Panc1 (cell line): ENCODE measurements at places on chromosomes 12 and 14. TPM values are rescaled to one million over a fixed set of nuclear protein-coding genes. Genes with fewer than 3 reads are reported as not detected.
A peak's percentile ranks its signal among the peaks of the same experiment; 100 is the strongest.

The CELA1 gene
- not detected for total RNA-seq

DNA sequence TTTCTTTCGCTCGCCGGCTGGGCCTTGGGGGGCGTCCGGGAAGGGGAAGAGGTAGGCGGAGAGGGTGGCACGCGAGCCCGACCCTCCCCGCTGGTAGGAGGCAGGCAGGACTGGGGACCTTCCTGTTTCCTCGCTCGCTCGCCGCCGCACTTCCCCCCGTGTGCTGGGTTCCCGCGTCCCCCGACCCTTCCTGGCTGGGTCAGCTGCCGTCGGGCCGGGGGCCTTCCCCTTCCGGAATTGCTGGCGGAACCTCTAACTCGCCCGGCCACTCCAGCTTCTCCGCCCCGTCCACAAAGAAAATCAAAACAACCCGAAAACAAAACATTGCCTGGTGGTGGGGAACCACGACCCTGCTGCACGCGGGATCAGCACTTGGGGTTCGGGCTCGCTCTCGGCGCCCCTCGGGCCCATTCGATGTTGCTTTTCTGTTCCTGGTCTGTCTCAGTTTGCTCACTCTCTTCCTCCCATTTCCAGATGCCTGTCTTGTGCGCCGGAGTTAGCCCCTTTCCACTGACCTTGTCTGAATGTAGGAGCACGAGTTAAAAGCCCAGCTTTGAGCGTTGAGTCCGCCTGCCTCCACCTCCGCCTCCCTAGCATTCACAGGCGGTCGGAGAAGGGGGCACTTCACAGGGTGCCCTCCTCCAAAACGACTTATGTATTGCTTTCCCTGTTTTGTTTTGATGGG lies 581 bp downstream of the PAPOLA start:
- H3K4me3 ChIP-seq = peak overlapping the region; percentile 57
- no peak for DNase-seq
- H3K36me3 ChIP-seq = peaks cover 4% of the 10 kb centered on the region
- peak overlapping the region; percentile 93 for H3K27ac ChIP-seq

The PTPRR gene
- not detected for total RNA-seq

- H3K27ac ChIP-seq = no peak overlapping the region
- no peaks in the 10 kb centered on the region for H3K27me3 ChIP-seq
- H3K4me3 ChIP-seq = no peak overlapping the region
- H3K36me3 ChIP-seq = no peaks in the 10 kb centered on the region
Observed at GRCh38 chr12:5138845-5139244, 95.2 kb downstream of the KCNA5 start.

DNA sequence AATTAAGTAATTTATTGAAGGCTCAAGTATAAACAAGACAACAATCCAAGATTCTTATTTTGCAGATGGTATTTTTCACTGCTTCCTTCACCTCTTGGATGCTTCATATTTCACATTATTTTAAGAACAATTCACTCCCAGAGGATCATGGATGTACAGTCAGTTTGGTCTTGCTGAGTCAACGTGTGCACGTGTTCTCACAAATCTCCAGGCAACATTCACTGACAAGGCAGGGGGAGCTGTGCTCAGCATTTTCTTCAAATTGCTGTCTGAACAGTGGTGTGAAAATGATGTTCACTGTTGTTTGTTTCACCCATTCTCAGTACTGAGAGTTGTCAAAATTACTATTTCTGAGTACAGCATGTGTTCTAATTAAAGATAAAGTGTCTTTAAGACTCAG lies 118.3 kb upstream of the SLC38A4 start:
- H3K36me3 ChIP-seq = no peaks in the 10 kb centered on the region
- no peak overlapping the region for H3K4me3 ChIP-seq
- 0 out of 2 replicates have a peak, but pooled peaks cover 2% of the 10 kb centered on the region for H3K4me1 ChIP-seq
- no peak overlapping the region for H3K27ac ChIP-seq
- H3K27me3 ChIP-seq = no peaks in the 10 kb centered on the region
- DNase-seq = no peak

The TROAP gene
- total RNA-seq = 50.0 TPM

The VEZT gene
- total RNA-seq = 70.6 TPM

DNA sequence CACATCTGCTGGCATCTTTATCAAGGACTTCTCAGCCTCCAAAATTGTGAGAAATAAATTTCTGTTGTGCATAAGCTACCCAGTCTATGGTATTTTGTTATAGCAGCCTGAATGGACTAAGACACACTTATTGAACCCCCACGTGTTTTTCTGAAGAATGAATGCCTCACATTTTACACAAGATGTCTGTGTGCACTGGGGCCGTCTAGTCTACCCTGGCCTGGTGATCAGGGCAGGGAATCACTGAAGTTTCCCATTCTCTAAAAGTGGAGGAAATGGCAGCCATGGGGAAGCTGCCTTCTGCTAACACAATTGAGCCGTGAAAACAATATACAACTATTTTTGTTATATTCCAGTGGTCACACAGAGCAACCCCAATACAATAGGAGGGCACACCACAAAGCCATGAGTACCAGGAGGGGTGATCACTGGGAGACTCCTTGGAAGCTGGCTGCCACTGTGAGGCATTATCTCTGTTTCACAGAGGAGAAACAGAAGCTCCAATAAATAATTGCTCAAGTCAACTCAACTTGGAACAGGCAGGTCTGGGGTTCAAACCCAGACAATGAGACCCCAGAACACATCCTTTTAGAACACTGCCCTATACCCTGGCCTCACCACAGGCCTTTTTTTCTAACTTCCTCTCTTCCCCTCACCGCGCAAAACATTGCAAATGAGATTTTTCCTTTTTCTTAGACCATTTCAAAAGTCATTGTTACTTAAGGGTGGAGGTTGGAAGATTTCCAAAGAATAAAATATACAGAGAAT lies 18.3 kb upstream of the LTA4H start:
- H3K36me3 ChIP-seq = no peaks in the 10 kb centered on the region
- no peak overlapping the region for H3K4me3 ChIP-seq
- H3K27me3 ChIP-seq = no peaks in the 10 kb centered on the region
- H3K4me1 ChIP-seq = no peaks in the 10 kb centered on the region; the same call in 1 of the 2 replicates
- DNase-seq = no peak
- no peak overlapping the region for H3K27ac ChIP-seq

The BBOF1 gene
- 1.9 TPM for total RNA-seq

The RASSF9 gene
- total RNA-seq = 0.33 TPM

The SMIM41 gene
- total RNA-seq = not detected

DNA sequence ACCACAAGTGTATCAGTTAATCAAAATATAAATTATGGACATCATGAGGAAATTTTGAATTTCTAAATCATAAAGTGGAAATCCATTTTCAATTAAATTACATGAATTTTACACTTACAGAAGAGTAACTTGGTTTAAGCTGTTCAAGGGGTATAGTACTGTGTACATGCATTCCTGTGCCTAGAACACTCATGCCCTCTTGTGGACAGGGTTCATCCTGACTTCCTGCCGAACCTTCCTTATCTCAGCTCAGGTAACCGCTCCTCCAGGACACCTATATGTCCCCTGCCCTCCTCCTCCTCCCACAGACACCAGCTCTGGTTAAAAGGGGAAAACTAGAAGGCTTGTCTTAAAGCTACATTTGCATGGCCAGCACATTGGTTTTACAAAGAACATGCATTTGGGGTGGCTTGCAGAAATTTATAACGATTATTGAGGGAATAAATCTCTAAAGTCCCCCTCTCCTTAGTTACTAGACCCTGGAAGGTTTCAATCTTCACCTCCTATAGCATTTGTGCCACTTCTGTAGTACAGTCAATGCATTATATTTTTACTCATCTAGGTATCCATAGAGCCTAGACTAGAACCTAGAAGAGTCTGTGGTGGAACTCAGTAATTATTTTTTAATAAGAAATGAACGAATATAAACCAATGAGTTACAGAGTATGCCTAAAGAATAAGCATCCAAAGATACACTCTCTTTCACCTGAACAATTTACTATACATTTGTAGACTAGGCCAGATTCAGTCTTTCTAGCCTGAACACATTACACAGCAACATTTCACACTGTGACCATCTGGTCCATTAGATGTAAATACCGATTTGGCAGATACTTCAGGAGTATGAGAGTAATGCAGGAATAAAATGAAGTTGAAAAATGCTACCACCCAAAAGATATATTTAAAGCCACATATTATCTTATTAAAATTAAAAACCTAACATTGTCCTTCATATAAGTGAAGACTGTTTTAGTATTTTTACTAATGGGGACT lies 345.6 kb downstream of the PAWR start:
- H3K36me3 ChIP-seq = no peaks in the 10 kb centered on the region
- H3K27me3 ChIP-seq = no peaks in the 10 kb centered on the region
- H3K4me1 ChIP-seq = no peaks in the 10 kb centered on the region
- H3K4me3 ChIP-seq = no peak overlapping the region
- no peak overlapping the region for H3K27ac ChIP-seq

DNA sequence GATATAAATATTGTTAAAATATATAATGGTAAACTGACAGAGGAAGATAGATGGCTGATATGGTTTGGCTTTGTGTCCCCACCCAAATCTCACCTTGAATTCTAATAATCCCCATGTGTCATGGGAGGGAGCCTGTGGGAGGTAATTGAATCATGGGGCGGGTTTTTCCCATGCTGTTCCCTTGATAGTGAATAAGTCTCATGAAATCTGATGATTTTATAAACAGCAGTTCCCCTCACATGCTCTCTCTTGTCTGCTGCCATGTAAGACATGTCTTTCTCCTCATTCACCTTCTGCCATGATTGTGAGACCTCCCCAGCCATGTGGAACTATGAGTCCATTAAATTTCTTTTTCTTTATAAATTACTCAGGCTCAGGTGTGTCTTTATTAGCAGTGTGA lies 46.3 kb downstream of the PTCSC3 start:
- H3K4me1 ChIP-seq = no peaks in the 10 kb centered on the region
- no peak overlapping the region for H3K27ac ChIP-seq
- no peak for DNase-seq

GRCh38 chr12:466762-467161 lies 7.0 kb downstream of the B4GALNT3 start:
- H3K27me3 ChIP-seq = no peaks in the 10 kb centered on the region
- no peak overlapping the region for H3K27ac ChIP-seq
- H3K4me1 ChIP-seq = peaks cover 2% of the 10 kb centered on the region; the same call in 1 of the 2 replicates
- DNase-seq = no peak
- H3K4me3 ChIP-seq = no peak overlapping the region
- H3K36me3 ChIP-seq = no peaks in the 10 kb centered on the region

The IPO8 gene
- 46.6 TPM for total RNA-seq

GRCh38 chr12:124867401-124867930 lies 3.8 kb upstream of the SCARB1 start:
- no peak overlapping the region for H3K4me3 ChIP-seq
- no peaks in the 10 kb centered on the region for H3K36me3 ChIP-seq
- H3K27ac ChIP-seq = no peak overlapping the region
- peaks cover 7% of the 10 kb centered on the region for H3K4me1 ChIP-seq
- DNase-seq = no peak

The LBHD2 gene
- total RNA-seq = not detected

GRCh38 chr12:27193854-27194544 lies 50.1 kb upstream of the STK38L start:
- no peaks in the 10 kb centered on the region for H3K4me1 ChIP-seq
- H3K27ac ChIP-seq = no peak overlapping the region
- no peaks in the 10 kb centered on the region for H3K36me3 ChIP-seq
- H3K27me3 ChIP-seq = peaks cover 14% of the 10 kb centered on the region

- H3K4me3 ChIP-seq = no peak overlapping the region
- DNase-seq = no peak
- H3K36me3 ChIP-seq = no peaks in the 10 kb centered on the region
Observed at GRCh38 chr12:9856894-9857293, 12.3 kb downstream of the CLEC2B start.

DNA sequence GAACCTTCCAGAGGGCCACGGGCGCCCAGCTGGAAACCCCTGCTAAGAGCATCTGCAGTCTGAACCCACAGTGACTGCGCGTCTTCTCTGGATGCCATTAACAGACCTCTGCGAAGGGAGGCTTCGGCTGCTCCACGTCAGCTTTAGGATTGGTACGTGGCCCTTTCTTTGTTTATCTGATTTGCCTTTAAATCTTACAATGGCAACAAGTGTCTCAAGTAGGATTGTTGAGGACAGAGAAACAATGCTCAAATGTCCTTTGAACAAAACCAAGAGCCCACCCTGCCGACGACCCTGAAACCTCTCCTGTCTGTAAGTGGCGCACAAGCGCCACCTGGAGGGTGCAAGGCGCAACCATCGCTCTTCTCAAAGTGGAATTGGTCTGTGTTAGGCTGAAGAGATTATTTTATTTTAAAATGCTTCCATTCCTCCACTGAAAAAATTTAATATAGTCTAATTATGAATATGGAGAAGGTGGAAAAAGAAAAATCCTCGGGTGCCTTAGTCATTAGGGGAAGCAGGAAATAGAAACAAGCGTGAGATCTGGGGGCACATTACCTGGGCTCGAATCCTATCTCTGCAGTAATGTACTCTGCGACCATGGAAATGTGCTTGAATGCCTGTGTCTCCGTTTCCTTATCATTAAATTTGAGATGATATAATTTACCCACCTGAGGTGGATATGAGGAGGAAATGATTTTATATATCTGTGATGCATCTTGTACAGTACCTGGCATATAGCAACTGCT lies 82.6 kb upstream of the PTPRB start:
- H3K36me3 ChIP-seq = no peaks in the 10 kb centered on the region
- H3K27ac ChIP-seq = no peak overlapping the region
- no peaks in the 10 kb centered on the region; the same call in 1 of the 2 replicates for H3K4me1 ChIP-seq

DNA sequence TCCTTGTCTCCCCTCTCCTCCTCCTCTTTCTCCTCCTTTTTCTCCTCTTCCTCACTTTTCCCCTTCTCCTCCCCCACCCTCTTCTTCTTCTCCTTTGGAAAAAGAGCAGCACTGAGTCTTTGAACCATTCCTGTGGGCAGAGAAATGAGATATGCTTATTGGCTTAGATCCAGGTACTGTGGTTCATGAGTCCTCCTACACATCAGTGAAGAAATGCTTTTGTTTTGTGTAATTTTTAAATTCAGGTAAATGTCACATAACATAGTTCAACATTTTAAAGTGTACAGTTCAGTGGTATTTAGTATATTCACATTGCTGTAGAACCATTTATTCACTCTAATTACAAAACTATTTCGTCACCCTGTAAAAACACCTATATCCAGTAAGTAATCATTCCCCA lies 402.1 kb downstream of the AACS start:
- H3K27me3 ChIP-seq = no peaks in the 10 kb centered on the region
- no peak for DNase-seq
- H3K4me3 ChIP-seq = no peak overlapping the region
- no peaks in the 10 kb centered on the region for H3K36me3 ChIP-seq
- H3K27ac ChIP-seq = no peak overlapping the region

DNA sequence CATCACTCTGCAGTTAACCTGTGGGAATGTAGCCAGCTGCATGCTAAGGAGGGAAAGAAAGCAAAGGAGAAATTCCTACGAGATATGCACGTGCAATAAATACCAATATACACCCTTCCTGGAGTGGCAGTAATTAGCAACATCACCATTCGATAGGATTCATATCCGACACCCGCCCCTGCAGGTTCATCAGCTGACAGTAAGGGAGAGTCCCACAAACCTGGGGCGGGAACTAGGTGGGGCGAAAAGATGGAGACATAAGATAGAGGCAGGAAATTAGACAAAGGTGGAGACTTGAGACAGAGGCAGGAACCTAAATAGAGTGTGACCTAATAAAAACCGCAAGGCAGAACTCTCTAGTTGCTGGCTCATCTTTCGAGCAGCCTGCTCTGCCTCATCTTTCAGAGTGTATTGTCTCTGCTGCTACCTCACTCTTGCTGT lies 51.6 kb downstream of the PLEKHG3 start:
- H3K27me3 ChIP-seq = no peaks in the 10 kb centered on the region
- no peak overlapping the region for H3K4me3 ChIP-seq
- H3K36me3 ChIP-seq = no peaks in the 10 kb centered on the region; the same call in 1 of the 2 replicates
- DNase-seq = no peak
- H3K4me1 ChIP-seq = no peaks in the 10 kb centered on the region

GRCh38 chr12:2170376-2170775 lies 117.6 kb downstream of the CACNA1C start:
- no peaks in the 10 kb centered on the region for H3K36me3 ChIP-seq
- H3K4me3 ChIP-seq = no peak overlapping the region
- H3K27me3 ChIP-seq = peaks cover 2% of the 10 kb centered on the region; the same call in 1 of the 2 replicates
- no peak overlapping the region for H3K27ac ChIP-seq
- no peaks in the 10 kb centered on the region for H3K4me1 ChIP-seq
